ENCODE measurements at places on chromosomes 1 and 21.

DNA sequence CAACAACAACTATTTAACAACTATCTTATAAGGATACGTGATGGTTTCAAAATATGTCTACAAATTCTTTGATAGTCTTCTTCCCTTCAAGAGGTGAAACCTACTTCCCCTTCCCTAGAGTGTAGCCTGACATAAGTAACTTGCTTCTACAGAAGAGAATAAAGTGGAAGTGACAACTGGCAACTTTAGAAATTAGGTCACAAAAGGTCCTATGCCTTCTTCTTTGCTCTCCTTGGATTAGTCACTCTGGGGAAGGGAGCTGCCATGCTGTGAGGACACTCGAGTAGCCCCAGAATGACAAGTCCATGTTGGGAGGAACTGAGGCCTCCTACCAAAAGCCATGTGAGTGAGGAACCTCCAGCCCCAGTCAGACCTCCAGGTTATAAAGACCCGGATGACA, 19.2 kb downstream of the EFCAB14 start:
- no peak for DNase-seq

DNA sequence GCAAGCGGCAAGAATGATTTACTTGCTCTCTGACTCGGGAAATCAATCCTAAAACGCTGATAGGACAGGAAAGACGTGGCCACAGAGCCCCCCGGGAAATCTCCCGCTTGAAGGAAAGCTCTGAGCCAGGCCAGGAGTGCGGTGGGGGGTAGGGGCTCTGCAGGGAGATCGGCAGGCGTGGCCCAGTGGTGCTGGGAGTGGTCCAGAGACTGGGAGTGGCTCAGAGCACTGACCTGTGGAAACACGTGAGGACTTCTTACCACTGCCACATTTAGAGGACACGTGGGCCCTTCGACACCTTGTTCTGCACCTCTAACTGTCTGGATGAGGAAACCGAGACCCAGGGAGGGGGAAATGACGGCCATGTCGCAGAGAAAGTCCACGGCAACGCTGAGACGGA, 130.0 kb upstream of the KLHDC7A start:
- DNase-seq: no peak

GRCh38 chr21:16741141-16741665, 771.6 kb upstream of the CXADR start:
- DNase-seq: no peak

GRCh38 chr1:52552236-52552504, 722 bp downstream of the TUT4 start:
- no peak for DNase-seq

DNA sequence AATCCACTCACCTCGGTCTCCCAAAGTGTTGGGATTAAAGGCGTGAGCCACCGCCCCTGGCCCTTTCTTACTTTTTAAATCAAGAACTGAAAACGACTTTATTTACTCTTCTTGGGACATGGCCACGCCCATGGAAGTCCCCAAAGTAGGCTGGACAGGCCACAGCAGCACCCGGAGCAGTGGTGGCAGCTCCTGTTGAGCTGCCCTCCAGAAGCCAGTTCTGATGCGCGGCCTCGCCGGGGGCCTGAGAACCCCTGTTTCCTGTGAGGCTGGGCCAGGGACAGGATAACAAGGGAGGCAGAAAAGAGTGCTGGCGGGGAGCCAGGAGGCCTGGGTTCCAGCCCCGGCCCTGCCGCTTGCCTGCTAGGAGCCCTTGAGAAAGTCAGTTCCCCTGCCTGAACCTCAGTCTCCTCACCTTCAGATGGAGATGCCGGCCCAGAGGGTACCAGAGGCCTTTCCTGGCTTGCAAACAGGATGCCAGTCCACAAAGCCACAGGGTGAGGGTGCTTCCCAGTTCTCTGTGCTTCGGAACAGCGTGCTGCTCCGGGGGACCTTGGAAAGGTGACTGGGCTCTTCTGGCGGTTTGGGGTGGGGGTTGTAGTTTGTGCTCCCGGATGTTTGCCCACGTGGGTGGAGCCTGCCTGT, 59.4 kb downstream of the RUNX3 start:
- no peak for DNase-seq

DNA sequence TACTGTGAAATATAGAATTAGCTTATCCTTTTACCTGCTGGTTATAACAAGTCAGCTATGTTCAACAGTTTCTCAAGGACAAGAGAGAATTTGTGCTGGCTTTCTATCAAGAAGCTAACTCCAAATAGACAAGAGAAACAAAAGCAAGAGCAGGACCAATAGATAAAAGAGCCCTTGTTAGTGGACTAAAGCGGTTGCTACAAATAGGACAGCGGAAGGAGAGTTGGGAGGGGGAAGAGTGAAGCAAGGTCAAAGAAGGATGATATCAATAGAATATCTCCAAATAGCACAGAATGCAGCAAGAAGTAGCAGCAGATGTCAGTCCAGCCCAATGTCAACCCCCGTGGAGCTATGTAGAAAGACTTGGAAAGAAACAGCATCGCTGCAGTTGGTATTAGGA, 53.0 kb upstream of the AKT3 start:
- DNase-seq: no peak

GRCh38 chr1:1479547-1480487, 8.3 kb downstream of the ATAD3B start:
- DNase-seq: no peak

Data from iPS DF 19.7 (cell line).